ENCODE measurements at places on chromosomes 11 and 22.

DNA sequence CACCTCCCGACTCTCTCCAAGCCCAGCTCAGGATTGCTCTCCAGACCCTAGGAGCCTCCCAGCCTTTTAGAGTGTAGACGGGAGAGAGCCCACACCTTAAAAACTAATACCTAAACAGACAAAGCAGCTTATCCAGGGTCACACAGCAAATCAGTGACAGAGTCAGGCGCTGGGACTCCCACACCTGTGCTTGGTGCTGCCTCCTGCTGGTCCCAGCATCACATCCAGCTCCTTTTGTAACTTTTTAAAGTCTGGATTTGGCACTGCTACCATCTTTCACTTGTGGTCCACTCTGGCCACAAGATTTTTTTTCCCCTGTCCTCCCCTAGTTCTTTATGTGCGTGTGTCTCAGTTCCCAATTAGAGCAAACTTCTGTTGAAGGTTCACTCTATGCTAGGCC lies 4.7 kb downstream of the ANO1 start:
- no peak for DNase-seq

DNA sequence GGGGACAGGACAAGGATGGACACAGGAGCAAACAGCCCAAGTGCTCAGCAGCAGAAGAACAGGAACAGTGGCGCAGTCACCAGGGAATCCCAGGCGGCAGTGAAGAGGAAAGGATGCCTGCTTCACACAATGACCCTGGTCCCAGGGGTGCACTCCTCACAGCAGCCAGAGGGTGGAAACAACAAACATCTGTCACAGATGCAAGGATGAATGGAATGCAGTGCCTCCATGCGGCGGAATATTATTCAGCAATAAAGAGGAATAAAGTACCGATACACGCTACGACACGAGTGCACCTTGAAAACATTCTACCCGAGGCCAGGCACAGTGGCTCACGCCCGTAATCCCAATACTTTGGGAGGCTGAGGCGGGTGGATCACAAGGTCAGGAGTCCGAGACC lies 12.7 kb downstream of the CSNK1E start:
- no peak for DNase-seq

GRCh38 chr11:95514416-95515110 lies 275.0 kb downstream of the FAM76B start:
- DNase-seq = no peak

GRCh38 chr22:47409539-47410275 lies 647.3 kb downstream of the TBC1D22A start:
- no peak for DNase-seq

GRCh38 chr22:26602127-26602526 lies 12.2 kb upstream of the TPST2 start:
- DNase-seq = no peak

DNA sequence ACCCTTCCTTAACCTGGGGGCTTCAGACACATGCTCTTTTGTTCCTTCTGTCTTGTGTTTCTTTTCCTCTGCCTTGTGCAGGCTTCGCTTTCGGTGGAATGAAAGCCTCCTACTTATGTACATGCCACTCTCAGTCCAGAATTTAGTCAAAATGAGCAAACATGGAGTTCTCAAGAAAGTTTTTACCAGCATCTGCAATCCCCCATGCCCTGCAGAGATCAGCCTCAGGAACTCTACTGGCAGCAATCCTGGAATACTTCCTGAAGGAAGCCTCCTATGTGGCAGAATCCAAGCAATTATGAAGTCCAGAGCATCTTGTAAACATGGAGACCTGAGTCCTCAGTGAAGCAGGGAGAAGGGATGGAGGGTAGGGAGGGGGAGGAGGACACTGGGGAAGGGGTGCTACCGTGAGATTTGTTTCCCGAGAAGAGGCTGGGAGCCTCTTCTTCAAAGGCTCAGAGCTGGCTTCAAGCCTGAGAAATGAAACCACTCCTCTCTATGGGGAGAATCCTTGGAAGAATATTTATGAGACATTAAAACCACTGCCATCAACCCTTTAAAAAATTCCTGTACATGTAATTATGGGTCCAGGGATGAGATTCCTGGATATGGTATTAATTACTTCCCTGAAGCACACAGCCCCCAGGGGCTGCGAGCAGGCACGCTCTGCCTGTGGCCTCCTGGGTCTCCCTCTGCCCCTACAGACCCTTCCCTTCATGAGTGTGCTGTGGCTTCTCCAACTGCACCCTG lies 58.4 kb downstream of the TENM4 start:
- DNase-seq = no peak

GRCh38 chr22:24156913-24157821 lies 24.1 kb upstream of the SUSD2 start:
- peak; percentile 60 for DNase-seq
